ENCODE measurements at places on chromosomes 16 and 17. TPM values are rescaled to one million over a fixed set of nuclear protein-coding genes. Genes with fewer than 3 reads are reported as not detected.

ADAD2 gene
- not detected for total RNA-seq

GRCh38 chr17:48925251-48925990 is 17.2 kb downstream of the UBE2Z start:
- no peak for DNase-seq

SMIM5 gene
- 2.6 TPM for total RNA-seq

SLC4A1 gene
- total RNA-seq, result not detected

KRT17 gene
- 1,373 TPM for total RNA-seq

DNA sequence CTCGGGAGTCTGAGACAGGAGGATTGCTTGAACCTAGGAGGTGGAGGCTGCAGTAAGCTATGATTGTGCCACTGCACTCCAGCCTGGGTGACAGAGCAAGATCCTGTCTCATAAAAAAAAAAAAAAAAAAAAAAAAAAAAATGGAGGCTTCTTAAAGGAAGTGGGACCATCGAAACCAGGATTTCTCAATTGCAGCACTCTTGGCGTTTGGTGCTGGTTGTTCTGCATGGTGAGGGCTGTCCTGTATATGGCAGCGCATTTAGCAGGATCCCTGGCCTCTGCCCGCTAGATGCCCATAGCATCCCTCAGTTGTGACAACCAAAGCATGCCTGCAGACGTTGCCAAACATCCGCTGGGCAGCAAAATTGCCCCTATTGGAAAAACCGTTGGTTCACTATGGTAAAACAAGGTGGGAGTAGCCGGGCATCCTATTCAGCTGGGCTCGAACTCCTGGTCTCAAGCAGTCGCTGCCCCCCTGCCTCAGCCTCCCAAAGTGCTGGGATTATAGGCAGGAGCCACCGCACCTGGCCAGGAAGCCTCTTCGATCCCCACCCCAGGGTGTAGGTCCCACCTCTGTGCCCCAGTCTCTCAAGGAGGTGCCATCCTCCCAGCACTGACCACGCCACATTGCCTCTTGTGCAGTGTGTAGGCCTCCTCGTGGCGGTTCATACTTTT is 6.5 kb upstream of the NPIPB7 start:
- no peak for DNase-seq

GRCh38 chr17:50889528-50890118 is 23.5 kb upstream of the TOB1 start:
- DNase-seq, result no peak

- no peak for DNase-seq
Observed at GRCh38 chr16:78695391-78695790, 595.9 kb downstream of the WWOX start.

ANKS3 gene
- 33.1 TPM for total RNA-seq

GRAPL gene
- total RNA-seq, result 0.73 TPM

CKLF gene
- total RNA-seq, result 62.6 TPM

PRSS27 gene
- not detected for total RNA-seq

CDRT15L2 gene
- not detected for total RNA-seq

ANKS4B gene
- total RNA-seq, result 0.33 TPM

GRCh38 chr17:50237901-50238300 is 36.4 kb upstream of the TMEM92 start:
- no peak for DNase-seq

DNA sequence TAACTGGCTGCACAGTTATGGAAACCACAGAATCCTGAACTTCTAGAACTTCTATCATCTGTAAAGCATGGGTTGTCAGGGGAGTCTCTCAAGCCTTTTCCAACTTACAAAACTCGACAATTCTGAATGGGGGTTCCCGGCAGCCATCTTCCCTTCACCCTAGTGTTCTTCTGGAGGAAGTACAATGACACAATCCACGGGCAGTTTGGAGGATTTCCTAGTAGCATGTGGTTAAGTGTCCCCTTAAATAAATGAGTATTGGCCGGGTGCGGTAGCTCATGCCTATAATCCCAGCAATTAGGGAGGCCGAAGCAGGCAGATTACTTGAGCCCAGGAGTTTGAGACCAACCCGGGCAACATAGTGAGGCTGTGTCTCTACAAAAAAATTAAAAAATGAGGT is 2.1 kb downstream of the SLC16A6 start:
- no peak for DNase-seq

GRCh38 chr17:11486101-11486867 is 112.0 kb upstream of the DNAH9 start:
- DNase-seq, result no peak

DNA sequence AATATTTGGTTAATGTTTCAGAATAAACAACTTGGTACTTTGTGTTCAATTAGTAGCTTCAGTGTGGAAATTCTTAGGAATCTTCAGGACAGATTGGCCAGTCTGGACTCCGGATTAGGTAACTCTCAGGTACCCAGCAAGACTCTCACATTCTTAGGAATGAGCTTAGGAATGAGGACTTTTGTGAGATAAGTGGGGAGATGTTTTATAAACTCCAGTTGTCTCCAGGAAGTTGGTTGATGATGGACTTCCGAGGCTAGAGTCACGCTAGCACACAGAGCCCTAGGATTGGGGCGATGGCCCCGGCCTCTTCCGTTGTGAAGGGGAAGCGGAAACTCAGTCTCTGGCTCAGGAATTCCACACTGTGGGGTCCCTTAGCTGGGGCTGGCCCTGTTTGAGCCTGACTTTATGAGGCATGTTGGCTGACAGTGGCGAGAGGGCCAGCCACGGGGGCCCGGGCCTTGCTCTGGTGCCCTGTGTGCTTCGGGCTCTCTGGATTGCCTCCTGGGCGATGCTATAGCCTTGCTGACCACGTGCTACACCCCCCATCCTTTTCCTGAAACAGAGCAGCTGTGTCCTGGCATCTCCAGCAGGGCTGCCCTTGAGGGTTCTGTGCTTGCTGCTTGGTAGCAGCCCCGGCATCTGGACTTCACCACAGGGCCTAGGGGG is 32.4 kb downstream of the RAB11FIP3 start:
- no peak for DNase-seq

TBX4 gene
- total RNA-seq, result not detected

DNA sequence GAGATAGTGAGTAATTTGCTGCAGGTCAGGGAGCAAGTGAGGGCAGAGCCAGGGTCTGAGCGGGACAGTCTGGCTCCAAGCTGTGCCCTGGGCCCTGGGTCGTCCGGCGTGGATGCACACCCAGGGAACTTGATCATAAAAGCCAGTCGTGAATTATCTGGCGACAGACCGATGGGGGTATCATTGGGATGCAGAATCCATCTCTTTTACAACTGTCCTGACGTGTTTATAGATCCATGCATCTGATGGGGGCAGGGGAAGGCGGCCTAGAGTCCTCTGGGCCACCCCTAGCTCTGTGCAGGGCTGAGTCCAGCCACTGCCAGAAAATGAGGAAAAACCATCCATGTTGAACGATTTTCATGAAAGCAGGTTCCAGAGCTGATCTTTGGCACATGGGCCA is 332.8 kb downstream of the C16orf95 start:
- no peak for DNase-seq

DNA sequence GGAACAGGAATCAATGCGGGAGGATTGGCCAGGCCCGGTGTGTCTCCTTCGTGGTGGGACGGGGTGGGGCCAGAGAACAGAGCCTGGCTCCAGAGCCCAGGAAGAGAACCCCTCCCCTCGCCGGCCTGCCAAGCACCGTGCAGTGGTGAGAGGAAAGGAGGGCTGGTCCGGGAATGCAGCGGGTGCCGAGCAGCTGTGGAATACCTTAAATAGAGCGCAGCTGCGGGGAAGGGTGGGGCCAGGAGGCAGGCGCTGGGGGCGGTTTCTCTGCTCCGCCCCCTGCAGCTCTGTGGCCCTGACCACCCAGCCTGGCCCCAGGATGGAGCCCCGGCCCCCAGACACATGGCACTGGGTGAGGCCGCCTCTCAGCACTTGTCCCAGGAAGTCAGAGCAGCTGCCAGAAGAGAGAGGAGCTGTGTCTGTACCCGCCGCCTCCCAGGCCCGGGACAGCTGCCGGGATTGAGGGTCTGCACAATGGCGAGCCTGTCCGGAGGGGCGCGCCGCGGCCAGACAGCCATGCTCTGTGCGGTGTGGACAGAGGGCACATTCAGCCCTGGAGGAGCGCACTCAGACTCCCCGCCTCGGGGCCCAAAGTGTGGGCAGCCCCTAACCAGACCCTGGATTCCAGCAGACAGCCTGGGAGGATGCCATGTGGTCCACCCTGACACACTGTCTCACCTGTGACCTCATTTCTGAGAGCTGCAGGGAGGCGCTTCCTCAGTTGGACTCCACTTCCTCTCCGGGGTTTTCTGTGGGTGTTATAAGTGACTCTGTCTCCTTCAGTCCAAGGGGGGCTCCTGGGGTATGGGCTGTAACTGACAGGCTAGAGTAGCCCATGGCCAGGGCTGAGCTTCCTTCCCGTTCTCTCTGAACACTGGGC is 268.8 kb downstream of the SEC14L1 start:
- DNase-seq, result no peak

SP2 gene
- total RNA-seq, result 4.6 TPM

GRCh38 chr16:52227851-52228250 is 319.1 kb downstream of the TOX3 start:
- DNase-seq, result no peak

- no peak for DNase-seq
Observed at GRCh38 chr16:2148714-2149629, 547 bp downstream of the RAB26 start.

DNA sequence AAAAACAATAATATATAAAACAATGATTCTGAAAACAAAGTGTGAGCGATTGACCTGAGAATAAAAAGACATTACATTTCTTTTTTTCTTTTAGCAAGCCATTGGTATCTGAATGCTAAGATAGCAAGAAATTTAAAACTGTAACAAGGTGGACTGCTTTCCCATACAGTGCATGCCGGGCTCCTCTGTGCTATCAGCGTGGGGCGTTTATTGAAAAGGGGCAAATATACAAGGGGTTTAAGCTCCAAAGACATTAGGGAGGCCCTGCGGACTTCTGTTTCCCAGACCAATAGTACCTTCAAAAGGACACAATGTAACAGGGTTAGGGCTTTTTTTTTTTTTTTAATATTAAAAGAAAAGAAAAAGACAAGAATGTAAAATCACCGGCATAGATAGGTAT is 261.3 kb downstream of the ZFHX3 start:
- no peak for DNase-seq

GRCh38 chr17:28500712-28501379 is 5.3 kb upstream of the FOXN1 start:
- DNase-seq, result no peak

DNA sequence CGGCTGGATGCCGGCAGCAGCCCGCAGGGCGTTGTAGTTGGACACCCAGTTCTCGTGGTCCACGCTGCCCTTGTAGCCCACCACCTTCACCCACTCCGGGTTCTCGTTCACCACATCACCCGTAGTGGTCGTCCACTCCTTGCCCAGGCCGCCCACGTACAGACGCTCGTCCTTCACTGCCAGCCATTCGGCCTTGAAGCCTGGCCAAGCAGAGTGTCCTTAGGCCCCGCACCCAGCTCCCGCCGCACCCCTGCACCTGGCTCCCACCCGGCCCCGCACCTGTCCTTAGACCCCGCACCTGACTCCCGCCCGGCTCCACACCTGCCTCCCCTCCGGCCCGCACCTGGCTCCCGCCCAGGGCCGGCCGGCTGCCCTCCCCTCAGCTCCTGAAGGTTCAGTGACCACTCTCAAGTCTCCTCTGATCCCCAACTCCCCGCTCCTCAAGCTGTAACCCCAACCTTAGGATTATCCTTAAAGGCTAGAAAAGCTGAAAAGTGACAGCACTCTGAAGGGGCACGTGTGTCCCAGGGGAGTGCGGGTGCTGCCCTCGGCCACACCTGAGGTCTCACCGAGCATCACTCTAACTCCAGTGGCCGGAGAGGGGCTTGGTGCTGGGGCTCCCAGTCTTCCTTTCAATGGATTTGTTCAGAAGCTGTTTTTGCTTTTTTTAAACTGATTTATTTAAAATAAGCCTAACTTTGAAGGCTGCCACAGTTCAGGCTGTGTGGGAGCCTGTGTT is 14.4 kb downstream of the CANT1 start:
- peak; percentile 49 for DNase-seq

EVI2B gene
- 10.2 TPM for total RNA-seq

GINS2 gene
- total RNA-seq, result 1.1 TPM

NAGS gene
- total RNA-seq, result 4.7 TPM

SPOP gene
- total RNA-seq, result 48.3 TPM

DNA sequence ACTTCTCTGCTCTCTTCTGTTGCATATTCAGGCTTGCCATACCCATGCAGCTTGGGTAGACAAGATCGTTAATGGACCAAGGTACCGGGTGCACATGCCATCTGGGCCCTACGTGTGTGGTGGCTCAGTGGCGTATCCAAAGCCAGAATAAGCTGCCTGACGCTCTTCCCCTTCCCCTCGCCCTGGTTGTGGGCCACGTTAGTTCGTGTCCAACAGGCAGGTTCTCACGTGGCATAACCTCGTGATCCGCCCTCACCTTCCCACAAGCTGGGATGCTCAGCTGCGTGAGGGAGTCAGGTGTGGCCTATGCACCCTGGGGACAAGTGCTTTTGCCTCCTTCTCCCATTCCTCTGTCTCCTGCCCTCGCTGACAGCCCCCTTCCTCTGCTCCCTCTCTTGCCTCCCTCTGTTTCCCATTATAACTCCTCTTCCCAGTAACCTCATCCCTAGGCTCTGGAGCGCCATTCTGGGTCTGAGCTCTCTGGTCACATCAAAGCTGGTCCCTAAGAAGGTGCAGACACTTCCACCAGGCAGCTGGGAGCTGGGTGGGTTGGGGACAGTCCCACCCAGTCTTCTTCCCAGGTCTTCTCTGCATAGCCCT is 77.6 kb downstream of the PLD6 start:
- DNase-seq, result no peak

DNA sequence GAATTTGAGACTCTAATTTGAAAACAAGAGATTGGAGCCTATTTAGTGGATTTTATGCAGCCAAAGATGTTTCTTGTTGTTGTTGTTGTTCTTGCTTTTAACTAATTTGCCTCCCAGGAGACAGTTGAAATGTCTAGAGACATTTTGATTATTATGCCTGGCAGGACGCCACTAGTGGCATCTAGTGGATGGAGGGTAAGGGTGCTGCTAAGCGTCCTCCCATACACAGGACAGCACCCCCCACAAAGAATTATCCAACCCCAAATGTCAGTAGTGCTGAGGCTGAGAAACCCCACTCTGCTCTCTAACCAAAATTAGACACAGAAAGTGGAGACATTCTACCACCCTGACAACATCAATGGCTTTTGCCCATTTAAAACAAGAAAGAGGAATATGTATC is 15.4 kb upstream of the HSBP1 start:
- no peak for DNase-seq
